Breast epithelium (tissue), 4 donors: ENCODE measurements at places on chromosomes 6 and 20. TPM values are rescaled to one million over a fixed set of nuclear protein-coding genes. Genes with fewer than 3 reads are reported as not detected.
A peak's percentile ranks its signal among the peaks of the same experiment; 100 is the strongest.

- H3K4me1 ChIP-seq, result no peaks in the 10 kb centered on the region
- H3K27ac ChIP-seq, result no peak overlapping the region
- H3K4me3 ChIP-seq, result no peak overlapping the region
- no peaks in the 10 kb centered on the region for H3K27me3 ChIP-seq
- DNase-seq, result no peak
- H3K36me3 ChIP-seq, result no peaks in the 10 kb centered on the region
These were observed 33.0 kb upstream of the NR2E1 start for GRCh38 chr6:108132863-108133262.

SLC22A7 gene
- not detected for total RNA-seq

GRCh38 chr6:77930382-77930781, 277.5 kb downstream of the MEI4 start:
- H3K4me1 ChIP-seq, result no peaks in the 10 kb centered on the region
- no peaks in the 10 kb centered on the region for H3K36me3 ChIP-seq
- H3K27ac ChIP-seq, result no peak overlapping the region
- H3K4me3 ChIP-seq, result no peak overlapping the region
- no peaks in the 10 kb centered on the region for H3K27me3 ChIP-seq

DNA sequence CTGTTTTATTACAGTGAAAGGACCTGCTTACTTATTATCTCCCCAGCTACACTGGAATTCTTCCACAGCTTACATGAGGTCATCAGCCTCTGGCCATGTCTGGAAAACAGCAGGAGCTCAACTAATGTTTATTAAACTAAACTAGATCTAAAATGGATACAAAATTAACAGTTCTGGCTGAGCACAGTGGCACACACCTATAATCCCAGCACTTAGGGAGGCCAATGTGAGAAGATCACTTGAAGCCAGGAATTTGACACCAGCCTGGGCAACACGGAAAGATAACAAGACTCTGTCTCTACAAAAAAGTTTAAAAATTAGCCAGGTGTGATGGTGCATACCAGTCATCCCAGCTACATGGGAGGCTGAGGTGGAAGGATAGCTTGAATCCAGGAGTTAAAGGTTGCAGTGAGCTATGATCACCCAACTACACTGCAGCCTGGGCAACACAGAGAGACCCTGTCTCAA, 220.8 kb upstream of the MARCKS start:
- no peak overlapping the region for H3K4me3 ChIP-seq
- DNase-seq, result no peak
- no peaks in the 10 kb centered on the region for H3K36me3 ChIP-seq
- H3K27me3 ChIP-seq, result no peaks in the 10 kb centered on the region
- H3K4me1 ChIP-seq, result no peaks in the 10 kb centered on the region

DNA sequence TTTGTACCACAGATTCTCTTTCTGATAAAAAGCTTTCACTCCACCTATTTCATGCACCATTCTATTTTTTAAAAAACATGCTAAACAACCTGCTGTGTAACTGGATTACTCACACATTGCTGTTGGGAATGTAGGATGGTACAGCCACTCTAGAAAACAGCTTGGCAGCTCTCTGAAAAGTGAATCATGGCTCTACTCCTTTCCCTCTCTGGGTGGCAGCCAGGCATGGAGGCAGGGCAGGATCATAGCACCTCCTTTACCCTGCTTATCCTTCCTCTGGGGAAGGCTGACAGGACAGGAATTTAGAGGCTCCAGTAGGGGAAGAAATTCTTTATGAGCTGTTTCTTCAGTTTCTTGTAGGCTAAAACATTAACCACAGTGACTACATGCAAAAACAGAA, 6.7 kb upstream of the VNN2 start:
- no peak overlapping the region for H3K27ac ChIP-seq
- no peak for DNase-seq
- H3K4me3 ChIP-seq, result no peak overlapping the region
- H3K27me3 ChIP-seq, result no peaks in the 10 kb centered on the region
- H3K36me3 ChIP-seq, result no peaks in the 10 kb centered on the region

- peak overlapping the region; percentile 40 for H3K4me3 ChIP-seq
- no peaks in the 10 kb centered on the region for H3K27me3 ChIP-seq
- peak overlapping the region; percentile 53 for H3K27ac ChIP-seq
These were observed 44.9 kb downstream of the MDFI start for GRCh38 chr6:41683273-41683522.

SLC22A16 gene
- 0.33 TPM for total RNA-seq

DNA sequence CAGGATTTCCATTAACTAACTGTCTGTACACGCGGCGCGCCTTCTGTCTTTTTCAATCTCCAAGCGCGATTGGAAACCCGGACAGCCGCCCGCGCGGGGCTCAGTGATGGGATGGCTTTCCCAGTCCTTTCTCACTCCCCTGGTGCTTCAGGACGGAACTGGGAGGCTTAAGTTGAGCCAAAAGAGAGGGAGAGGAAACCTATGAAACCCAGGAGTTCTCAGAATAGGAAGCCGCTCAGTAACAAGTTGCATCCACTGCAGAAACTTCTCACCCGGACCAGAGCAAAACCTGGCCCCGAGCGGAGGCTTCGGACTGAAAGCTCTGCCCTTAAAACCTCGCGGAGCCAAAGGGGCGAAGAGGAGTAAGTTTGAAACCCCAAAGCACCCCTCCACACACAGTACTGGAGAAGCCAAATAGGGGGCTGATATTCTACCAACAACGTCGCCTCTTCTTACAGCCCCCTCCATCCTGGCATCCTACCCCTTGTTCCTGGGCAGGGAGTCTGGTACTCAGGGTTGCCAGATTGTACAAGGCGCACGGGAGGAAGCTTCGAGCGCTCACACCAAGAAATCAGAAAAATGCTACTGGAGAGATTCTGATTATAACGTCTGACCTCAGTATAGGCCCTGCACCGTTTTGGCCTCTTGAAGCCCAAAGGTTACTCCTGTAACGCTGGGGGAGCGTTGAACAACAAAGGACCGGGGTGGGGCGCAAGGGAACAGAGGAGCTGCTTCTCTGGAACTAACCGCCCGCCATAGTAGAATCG, 906 bp upstream of the COL12A1 start:
- peak overlapping the region; percentile 79 for H3K27ac ChIP-seq
- DNase-seq, result no peak
- peak overlapping the region; percentile 61 for H3K4me3 ChIP-seq
- H3K27me3 ChIP-seq, result no peaks in the 10 kb centered on the region
- H3K36me3 ChIP-seq, result no peaks in the 10 kb centered on the region

- H3K27ac ChIP-seq, result no peak overlapping the region
- H3K4me3 ChIP-seq, result no peak overlapping the region
- H3K27me3 ChIP-seq, result no peaks in the 10 kb centered on the region
- DNase-seq, result no peak
These were observed 11.7 kb downstream of the JARID2 start for GRCh38 chr6:15257357-15258132.

GRCh38 chr6:83978324-83978734, 55.2 kb upstream of the MRAP2 start:
- no peaks in the 10 kb centered on the region for H3K27me3 ChIP-seq
- no peak overlapping the region for H3K4me3 ChIP-seq
- no peaks in the 10 kb centered on the region for H3K36me3 ChIP-seq

- no peak overlapping the region for H3K27ac ChIP-seq
- no peaks in the 10 kb centered on the region for H3K27me3 ChIP-seq
- H3K4me3 ChIP-seq, result no peak overlapping the region
- H3K4me1 ChIP-seq, result no peaks in the 10 kb centered on the region
These were observed 9.3 kb upstream of the KIF25 start for GRCh38 chr6:167988154-167988495.

GRCh38 chr6:119036081-119036480, 42.4 kb downstream of the FAM184A start:
- H3K4me1 ChIP-seq, result no peaks in the 10 kb centered on the region
- H3K4me3 ChIP-seq, result no peak overlapping the region
- H3K36me3 ChIP-seq, result no peaks in the 10 kb centered on the region
- H3K27me3 ChIP-seq, result no peaks in the 10 kb centered on the region
- no peak overlapping the region for H3K27ac ChIP-seq

PROCR gene
- 87.9 TPM for total RNA-seq

GRCh38 chr20:2283706-2284423, 11.9 kb upstream of the TGM3 start:
- no peak for DNase-seq
- no peaks in the 10 kb centered on the region for H3K27me3 ChIP-seq
- no peaks in the 10 kb centered on the region for H3K36me3 ChIP-seq
- no peak overlapping the region for H3K4me3 ChIP-seq
- no peaks in the 10 kb centered on the region for H3K4me1 ChIP-seq
